Activated gamma-delta T cell (primary cell): ENCODE measurements at places on chromosomes 13 and 19.

DNA sequence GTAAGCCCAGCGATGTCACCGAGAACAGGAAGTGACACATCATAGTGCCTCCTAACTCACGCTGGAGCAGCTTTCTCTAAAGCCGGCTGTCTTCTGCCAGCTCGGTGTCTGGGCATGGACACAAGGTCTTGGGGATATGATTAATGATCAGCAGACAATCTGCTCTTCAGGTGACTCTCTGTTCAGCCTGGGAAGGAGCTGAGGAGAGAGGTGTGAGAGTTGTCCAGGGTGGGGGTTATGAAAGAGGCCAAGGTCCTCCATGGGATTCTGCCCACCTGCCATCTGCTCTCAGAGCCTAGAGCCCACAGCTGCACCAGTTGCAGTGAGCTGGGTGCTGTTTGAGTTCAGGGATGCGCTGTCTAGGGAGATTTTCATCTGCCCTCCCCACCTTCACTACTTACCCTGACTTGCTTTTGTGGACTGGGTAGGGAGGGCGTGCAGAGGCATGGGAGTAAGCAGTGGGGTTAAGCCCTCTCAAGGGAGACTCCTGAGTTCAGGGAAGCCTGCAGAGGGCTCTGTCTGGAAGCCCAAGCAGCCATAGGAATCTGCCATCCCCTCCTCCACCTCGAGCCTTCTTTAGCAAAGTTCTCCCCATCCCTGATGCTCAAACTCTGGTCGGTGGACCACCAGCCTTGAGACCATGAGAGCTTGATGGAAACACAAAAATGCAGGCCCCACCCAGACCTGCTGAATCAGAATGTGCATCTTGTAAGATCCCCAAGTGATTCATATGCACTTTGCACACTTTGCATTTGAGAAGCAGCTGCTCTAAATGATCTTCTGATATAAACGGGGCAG, 539.7 kb downstream of the RFC3 start:
- no peak for DNase-seq

GRCh38 chr19:36850559-36851442, at the start of gene ZNF345:
ZNF345 (plus strand) TSS chr19:36850876; CDS start chr19:36876831, 25,955 bp downstream.
- peak; percentile 25 for DNase-seq

DNA sequence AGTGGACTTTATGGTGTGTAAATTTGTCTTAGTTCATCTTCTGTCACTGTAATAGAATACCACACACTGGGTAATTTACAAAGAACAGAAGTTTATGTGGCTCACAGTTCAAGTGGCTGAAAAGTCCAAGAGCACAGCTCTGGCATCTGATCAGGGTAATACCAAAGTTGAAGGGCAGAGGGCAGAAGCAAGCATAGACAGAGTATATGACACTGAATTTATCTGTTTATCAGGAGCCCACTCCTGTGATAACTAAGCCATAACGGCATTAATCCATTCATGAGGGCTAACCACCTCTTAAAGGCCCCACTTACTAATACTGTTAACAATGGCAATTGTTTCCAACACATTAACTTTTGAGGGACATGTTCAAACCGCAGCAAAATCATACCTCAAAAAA, 4.0 kb upstream of the RFXAP start:
- no peak for DNase-seq

GRCh38 chr13:48600374-48601364, 53.1 kb upstream of the CYSLTR2 start:
- no peak for DNase-seq

GRCh38 chr13:41934120-41934519, 26.8 kb downstream of the VWA8 start:
- DNase-seq: no peak

DNA sequence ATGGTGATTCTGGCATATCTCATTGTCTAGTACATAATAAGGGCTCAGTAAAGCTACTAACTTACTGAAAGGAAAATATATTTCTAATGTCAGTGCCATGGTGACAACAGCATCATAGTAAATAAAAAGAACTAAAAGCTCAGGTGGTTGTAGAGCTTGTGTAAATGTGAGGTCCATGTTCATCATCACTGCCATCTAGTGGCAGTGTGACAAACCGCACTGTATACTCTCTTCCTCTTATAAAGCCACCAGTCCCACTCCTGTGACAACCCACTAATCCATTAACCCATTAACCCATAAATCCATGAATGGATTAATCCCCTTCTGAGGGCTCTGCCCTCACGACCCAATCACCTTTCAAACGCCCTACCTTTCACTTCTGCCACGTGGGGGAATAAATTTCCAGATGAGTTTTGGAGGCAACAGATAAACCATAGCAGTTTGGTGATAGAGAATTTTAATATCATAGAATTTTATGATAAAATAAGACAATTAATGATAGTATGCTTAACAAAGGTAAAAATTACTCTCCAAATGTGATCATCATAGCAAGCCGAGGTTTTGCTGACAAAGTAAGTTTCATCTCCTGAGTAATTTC, 160.4 kb upstream of the SGCG start:
- DNase-seq: no peak

- DNase-seq: no peak
Measured at GRCh38 chr19:36819130-36819630, 19.0 kb downstream of the ZNF790 start.

GRCh38 chr19:3573162-3573857, 566 bp downstream of the HMG20B start:
- no peak for DNase-seq

GRCh38 chr13:42929886-42930535, 62.0 kb downstream of the EPSTI1 start:
- no peak for DNase-seq

- DNase-seq: no peak
Measured at GRCh38 chr19:14114854-14115253, 2.7 kb downstream of the PRKACA start.

DNA sequence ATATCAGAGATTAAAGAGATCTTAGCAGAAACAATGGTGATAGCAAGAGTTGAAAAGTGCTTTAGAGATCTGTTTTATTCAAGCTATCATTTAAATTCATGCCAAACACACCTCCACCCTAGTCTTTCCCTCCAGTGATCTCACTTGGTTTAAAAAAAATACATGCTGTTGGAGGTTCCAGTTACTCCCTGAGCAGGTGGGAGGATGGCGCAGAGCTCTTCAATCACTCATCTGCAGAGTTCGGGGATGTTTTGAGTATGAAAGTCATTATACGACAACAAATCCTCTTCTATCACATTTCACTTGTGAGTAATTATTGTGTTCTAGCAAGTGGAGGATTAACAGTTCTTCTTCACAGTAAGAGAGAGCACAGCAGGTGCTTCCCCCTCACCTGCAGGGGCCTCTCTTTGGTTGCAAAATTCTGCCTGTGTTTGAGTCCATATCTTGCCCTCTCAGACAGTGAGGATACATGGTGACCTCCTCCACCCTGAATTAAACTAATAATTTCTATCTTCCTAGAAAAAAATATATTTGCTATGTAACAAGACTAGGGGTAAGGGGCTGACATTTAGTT, 376.7 kb downstream of the LIG4 start:
- DNase-seq: no peak

- DNase-seq: no peak
Measured at GRCh38 chr13:41199526-41199925, 5.2 kb upstream of the KBTBD7 start.

- DNase-seq: peak; percentile 39
Measured at GRCh38 chr19:34041925-34042521, 130.3 kb upstream of the LSM14A start.

- DNase-seq: no peak
Measured at GRCh38 chr13:44801990-44802389, 187.3 kb downstream of the NUFIP1 start.

- DNase-seq: no peak
Measured at GRCh38 chr19:8688930-8689329, 9.7 kb downstream of the ACTL9 start.

DNA sequence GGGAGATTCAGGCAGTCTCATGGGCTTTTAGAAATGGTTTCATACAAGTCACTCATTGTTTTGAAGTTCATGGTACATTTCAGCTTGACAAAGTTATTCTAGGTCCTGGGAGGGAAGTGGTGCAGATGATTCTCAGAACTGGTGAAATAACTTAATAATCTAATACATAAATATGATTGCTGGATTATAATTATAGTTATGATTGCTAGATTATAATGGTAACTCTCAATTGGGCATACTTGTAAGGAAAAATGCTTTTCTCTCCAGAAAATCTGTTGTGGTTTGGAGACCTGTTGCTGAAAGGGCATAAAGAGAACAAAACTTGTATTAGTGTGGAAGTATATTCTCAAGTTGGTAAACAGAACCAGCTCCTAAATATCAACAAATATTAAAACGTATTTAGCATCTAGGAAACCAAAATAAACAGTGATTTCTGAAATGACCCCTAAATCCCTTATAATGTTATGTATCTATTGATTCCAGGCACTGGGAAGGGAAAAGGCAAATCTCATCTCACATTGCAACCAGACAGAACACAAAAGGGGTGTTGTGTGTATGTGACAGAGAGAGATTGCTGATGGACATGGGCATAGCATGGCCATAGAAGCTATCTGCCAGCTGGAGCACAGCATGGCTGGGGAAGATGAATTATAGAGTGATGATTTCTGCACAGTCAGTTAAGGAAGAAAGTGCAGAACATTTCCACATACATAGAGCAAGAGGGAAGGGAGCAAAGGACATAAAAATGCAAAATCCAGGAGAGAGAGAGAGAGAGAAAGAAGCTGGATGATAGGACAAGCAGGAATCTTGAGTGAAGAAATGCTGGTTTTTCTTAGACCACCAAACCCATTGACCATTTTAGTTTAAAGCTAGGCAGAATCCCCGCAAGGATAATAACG, 87.1 kb upstream of the FRY start:
- no peak for DNase-seq

DNA sequence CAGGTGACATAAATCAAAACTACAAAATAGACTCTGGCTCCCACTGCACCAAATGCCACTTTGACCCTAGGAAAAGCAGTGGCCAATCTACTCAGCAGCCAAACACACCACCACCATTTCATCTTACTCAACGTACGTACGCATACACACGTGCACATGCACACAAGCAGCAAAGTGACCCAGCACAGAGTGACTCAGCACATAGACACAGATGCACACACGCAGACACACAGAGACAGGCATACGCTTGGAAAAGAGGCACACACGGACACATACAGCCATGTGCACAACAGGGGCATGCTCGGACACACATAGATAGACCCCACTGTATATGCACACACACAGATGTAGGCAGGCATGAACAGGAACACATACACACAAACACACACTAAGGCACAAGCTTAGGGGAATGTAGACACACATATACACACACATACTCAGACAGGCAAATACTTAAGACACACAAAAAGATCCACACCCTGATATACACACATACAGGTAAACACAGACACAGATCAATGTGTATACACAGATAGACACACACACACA, 37.3 kb downstream of the PEPD start:
- DNase-seq: no peak

- DNase-seq: no peak
Measured at GRCh38 chr13:47546391-47547225, 454.5 kb downstream of the SUCLA2 start.

DNA sequence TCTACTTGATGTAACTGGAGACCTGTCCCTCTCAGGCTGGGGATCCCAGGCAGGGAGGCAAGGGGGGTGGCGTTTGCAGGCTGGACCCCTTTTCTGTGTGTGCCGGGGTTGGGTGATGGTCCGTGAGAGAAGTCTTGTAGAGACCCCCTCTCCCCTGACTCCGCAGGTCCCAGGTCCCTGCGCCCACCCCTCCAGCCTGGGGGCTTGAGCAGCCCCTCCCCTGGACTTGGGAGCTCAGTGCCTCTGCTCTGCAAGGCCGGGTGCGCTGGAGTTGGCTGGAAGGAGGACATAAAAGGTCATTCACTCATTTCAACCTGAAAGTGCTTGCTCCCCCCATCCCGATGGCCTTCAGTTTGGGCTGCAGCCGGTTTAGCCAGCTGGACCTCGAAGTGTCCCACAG, 89.5 kb downstream of the SLC7A1 start:
- no peak for DNase-seq
